ENCODE measurements at places on chromosomes 4 and X.

- no peak for DNase-seq
Measured at GRCh38 chrX:19883878-19884277, 3.5 kb downstream of the SH3KBP1 start.

GRCh38 chrX:456551-457291 is 70.0 kb upstream of the PPP2R3B start:
- no peak for DNase-seq

DNA sequence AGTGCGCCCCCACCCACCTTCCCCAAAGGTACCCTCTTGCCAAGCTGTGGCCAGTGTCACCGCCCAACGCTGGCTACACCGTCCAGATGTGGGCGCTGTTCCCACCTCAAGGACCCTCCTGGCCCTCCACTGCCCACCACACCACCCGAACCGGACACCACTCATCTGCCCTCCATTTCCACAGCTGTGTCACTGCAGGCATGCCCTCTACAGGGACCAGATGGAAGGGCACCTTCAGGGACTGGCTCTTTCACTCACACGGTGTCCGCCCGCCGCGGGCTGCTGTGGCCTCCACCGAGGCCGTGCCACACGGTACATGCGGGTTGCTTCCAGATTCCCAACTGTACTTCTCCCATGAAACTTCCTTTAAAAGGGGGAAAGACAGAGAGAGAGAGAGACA is 87.7 kb downstream of the FAM53A start:
- DNase-seq, result no peak

GRCh38 chrX:2781226-2781571 is 29.4 kb downstream of the XG start:
- no peak for DNase-seq

GRCh38 chr4:8070736-8071718 is 87.6 kb downstream of the ABLIM2 start:
- DNase-seq, result no peak

GRCh38 chrX:85115252-85115651 is 111.6 kb downstream of the APOOL start:
- no peak for DNase-seq

- DNase-seq, result no peak
Measured at GRCh38 chrX:13180807-13181206, 136.4 kb upstream of the FAM9C start.

DNA sequence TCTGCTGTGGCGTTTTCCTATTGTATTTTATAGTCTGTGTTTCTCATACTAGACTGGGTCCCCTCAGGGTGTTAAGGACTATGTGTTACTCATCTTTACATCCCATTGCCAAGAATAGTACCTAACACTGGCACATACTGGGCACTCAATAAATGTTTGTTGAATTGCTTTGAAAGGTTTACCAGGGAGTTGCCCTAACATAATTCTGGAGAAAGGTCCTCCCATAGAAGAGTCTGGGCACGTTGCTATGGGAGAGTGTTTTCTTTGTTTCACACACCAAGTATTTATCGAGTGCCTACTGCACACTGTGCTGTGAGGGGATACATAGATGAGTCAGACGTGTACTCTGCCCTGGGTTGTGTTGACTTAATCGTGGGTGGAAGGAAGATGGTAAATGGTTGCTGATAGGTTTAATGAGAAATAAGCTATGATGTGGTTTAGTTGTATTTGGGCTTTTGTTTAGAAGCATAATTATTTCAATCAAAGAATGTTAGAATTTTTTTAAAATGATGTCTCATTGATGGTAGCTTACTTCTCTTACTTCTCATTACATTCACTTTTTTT is 42.9 kb downstream of the AFF1 start:
- no peak for DNase-seq

DNA sequence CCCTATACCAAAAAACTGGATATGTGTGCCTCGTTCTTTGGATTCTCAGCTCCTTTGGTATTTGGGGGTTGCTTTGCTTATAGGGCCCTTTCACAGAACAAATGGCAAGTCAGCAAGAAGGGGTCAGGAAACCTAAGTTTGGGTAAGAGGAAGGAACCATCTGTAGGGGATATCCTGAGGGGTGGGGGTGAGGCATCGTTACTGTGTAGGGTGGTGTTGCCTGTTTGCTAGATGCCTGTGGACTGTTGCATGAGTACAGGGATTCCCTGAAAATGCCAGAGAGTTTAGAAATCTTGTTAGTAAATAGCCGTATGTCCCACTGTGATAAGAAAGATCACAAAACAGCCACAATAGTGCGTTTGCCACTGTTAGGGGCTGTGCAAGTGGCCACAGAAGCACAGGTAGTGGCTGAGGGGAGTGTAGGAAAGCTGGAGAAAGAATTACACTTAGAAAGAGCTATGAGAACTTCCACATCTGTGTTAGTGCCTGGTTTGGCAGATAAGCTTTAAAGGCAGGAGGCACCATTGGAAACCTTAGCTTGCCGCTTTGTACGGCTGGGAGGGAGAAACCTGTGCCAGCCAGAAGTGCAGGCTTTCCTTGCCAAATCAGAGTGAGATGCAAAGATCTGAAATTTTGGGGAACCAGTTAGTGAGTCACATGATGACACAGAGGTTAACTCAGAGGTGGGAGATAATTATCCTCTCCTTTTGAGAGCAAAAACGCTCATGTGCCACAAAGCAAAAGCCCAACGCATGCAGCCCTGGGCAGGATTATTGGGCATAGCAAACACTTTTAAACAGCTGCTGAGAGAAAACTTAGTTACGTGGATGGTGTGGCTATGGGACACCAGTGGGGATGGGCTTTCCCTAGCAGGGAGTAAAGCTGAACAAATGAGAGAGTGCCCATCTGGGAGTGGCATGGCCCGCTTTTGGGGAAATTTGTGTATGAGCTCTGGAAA is 343.7 kb downstream of the ARAP2 start:
- DNase-seq, result no peak

DNA sequence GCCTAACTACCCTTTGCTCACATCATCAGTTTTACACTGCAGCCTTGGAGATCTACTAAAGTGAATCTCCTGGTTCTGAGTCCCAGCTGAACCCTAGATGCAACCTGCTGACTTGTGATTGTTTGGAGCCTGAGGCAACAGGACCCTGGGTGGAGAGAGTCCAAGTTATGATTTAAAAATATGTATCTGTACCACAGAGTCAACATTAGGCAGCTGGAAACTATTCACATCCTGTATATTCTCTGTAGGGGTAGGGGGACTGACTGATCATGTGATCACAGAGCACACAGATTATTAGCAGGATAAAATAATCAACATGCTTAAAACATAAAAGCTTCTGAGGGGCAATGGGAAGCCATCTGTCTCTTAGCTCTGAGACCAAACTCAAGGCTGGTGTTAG is 52.1 kb downstream of the CT47B1 start:
- DNase-seq, result no peak

DNA sequence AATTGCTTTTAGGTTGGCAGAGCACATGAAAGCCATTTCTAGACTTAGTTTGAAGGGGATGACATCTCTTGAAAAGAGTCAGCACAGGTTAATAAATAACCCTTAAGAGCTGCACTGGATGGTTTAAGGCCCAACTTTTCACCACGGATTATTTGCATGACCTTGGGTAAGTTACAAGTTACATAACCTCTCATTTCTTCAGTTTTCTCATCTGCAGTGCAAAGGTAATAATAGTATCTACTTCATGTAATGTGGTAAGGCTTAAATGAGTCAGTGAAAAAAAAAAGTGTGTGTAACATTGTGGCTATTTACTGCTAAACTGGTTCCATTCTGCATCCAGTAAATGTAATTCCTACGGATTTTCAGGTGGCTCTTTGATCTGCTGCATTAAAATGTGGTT is 715.8 kb downstream of the CCSER1 start:
- DNase-seq, result no peak

GRCh38 chr4:185786422-185786821 is 25.6 kb downstream of the SORBS2 start:
- no peak for DNase-seq

- DNase-seq, result no peak
Measured at GRCh38 chr4:8433136-8433535, 7.4 kb downstream of the ACOX3 start.

- DNase-seq, result no peak
Measured at GRCh38 chr4:11037637-11038036, 353.1 kb upstream of the CLNK start.

DNA sequence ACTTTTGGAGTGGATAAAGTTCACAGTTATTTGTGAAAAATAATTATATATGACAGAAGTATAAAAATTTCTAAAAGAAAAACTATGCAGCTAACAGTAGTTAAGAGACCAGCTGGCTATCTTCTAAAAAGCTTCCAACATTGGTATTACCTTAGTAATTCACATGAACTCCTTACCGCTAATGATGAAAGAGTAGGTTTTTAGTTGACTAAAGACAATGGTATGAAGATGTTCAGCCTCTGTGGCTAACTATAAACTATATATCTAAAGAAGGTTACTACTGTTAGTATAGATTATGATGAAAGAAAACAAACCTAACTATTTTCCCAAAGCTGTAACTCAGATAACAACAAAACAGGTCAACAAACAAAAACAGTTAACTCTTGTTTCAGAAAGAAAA is 10.4 kb downstream of the CCNI start:
- no peak for DNase-seq

DNA sequence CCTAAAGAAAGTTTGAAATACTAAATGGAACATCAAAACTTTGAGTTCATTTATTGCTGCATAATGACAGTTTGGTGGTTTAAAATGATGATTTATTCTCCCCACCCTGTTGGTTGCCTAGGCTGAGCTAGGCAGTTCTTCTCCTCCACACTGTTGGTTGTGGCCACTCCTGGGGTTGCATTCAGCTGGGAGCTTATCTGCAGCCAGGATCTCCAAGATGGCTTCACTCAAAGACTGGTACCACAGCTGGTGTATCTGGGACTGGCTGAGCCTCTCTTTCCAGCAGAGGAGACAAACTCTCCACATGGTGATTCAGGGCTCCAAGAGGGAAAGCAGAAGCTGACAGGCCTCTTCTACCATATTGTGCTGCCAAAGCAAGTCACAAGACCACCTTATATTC is 33.1 kb downstream of the MSL3 start:
- DNase-seq, result no peak

- DNase-seq, result no peak
Measured at GRCh38 chrX:77431227-77431626, 16.0 kb upstream of the FGF16 start.

DNA sequence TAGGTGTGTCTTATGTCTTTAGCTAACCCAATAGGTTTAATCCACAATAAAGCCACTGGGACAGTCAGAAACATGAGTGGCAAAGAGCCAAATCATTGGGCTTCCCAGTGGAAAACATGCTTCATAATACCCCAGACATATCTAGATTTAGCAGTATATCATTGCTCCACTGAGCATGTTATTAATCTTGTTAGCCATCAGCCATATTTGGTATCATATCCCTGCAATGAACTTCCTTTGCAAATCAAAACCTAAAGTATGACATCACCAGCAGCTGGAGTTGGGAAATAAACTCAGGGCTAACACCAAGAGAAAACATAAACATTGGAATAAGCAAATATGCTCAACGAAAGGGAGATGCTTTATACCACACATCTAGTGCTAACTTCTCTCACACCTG is 280.8 kb upstream of the NOCT start:
- peak; percentile 4 for DNase-seq

DNA sequence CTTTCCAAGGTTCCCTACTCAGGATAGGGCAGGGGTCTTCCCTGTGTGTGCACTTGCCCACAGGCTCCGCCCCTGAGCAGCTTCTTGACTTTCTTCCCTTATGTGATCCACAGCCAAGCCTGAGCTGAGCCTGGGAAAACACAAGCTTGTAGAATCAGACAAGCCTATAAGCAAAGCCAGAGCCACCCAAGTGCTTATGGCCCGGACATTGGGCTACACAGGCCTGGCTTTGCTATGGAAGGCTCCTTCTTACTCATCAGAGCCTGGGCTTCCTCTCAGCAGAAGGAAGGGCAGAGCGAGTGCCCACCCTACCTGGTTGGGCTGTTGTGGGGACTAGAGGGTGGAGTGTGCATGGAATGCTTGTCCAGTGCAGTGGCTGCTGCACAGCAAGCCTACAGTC is 1.3 kb upstream of the TNIP2 start:
- no peak for DNase-seq

- no peak for DNase-seq
Measured at GRCh38 chr4:174204164-174204831, 79.2 kb downstream of the FBXO8 start.

DNA sequence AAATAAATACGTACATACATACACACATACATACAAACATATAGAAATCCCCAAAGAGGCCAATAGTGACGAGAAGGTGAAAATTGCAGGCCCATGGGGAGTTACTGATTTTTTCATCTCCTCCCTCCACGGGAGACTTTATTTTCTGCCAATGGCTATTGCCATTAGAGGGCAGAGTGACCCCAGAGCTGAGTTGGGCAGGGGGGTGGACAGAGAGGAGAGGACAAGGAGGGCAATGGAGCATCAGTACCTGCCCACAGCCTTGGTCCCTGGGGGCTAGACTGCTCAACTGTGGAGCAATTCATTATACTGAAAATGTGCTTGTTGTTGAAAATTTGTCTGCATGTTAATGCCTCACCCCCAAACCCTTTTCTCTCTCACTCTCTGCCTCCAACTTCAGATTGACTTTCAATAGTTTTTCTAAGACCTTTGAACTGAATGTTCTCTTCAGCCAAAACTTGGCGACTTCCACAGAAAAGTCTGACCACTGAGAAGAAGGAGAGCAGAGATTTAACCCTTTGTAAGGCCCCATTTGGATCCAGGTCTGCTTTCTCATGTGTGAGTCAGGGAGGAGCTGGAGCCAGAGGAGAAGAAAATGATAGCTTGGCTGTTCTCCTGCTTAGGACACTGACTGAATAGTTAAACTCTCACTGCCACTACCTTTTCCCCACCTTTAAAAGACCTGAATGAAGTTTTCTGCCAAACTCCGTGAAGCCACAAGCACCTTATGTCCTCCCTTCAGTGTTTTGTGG is 180.7 kb downstream of the AR start:
- no peak for DNase-seq

DNA sequence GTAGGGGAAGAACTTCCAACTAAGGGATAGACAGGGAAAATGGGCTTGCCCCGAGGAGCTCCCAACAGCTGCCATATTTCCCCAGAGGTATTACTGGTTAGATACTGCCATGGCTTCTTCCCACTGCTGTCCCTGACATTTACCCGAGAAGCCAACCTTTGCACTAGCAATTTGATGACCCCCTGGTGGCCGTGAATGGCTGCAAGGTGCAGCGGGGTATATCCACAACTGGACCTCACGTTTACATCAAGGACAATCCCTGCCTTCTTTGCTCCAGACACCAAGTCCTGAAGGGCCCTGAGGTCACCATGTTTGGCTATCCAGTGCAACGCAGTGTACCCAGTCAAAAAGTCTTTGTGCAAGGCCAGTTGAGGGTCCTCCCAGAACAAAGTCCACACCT is 2.3 kb downstream of the SOWAHB start:
- DNase-seq, result no peak

GRCh38 chrX:105650986-105651385 is 171.4 kb upstream of the NRK start:
- peak; percentile 80 for DNase-seq

Measured in forelimb muscle (tissue), 1 donor.